ENCODE measurements at places on chromosomes 1 and 21. TPM values are rescaled to one million over a fixed set of nuclear protein-coding genes. Genes with fewer than 3 reads are reported as not detected.

Gene WLS
- 92.3 TPM for polyA plus RNA-seq

Gene NUAK2
- 15.1 TPM for polyA plus RNA-seq

Gene GJA9
- not detected for polyA plus RNA-seq

Gene CCSAP
- 0.84 TPM for polyA plus RNA-seq

Gene SOX13
- 23.9 TPM for polyA plus RNA-seq

Gene CNR2
- not detected for polyA plus RNA-seq

Gene L1TD1
- not detected for polyA plus RNA-seq

Gene KRTAP19-8
- polyA plus RNA-seq = not detected

Gene FBXO2
- 38.4 TPM for polyA plus RNA-seq

Gene SYTL1
- polyA plus RNA-seq = 5.9 TPM

Gene LHX8
- polyA plus RNA-seq = not detected

Gene ADAM30
- not detected for polyA plus RNA-seq

Gene ADAMTS1
- polyA plus RNA-seq = 16.0 TPM

Gene RBM34
- 68.9 TPM for polyA plus RNA-seq

Gene LIPI
- polyA plus RNA-seq = not detected

Gene ARID4B
- polyA plus RNA-seq = 6.6 TPM

Gene ESRRG
- 11.9 TPM for polyA plus RNA-seq

Gene LRRC3
- 0.60 TPM for polyA plus RNA-seq
